ENCODE measurements at places on chromosomes 1 and 21.
A peak's percentile ranks its signal among the peaks of the same experiment; 100 is the strongest.

DNA sequence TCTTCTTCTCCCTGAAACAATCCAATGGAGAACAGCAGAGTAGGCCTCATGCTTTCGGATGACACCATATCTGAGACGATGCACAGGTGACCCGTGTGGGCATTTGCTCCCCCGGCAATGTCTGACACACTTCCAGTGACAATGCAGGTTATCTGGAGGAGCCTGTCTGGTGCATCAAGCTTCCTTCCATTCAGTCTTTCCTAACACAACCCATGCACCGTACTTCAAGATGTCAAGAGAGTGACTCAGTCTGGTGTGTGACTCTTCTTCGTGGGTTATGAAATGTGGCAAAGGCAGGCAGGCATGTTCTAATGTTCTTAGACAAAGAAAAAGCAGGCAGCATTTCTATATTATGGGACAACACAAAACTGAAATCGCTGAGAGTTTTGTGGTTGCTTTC is 159.1 kb downstream of the EDEM3 start:
- DNase-seq: no peak

GRCh38 chr1:207362962-207363860 is 41.7 kb downstream of the CD55 start:
- DNase-seq: no peak

GRCh38 chr1:89519779-89520358 is 4.8 kb upstream of the LRRC8B start:
- DNase-seq: peak; percentile 43

GRCh38 chr1:3312898-3313575 is 141.4 kb upstream of the ARHGEF16 start:
- peak; percentile 42 for DNase-seq

GRCh38 chr21:42599962-42600361 is 53.5 kb upstream of the PDE9A start:
- DNase-seq: no peak

GRCh38 chr1:85663382-85663781 is 44.9 kb downstream of the ZNHIT6 start:
- DNase-seq: no peak

GRCh38 chr1:29238620-29239002 is 2.3 kb downstream of the PTPRU start:
- no peak for DNase-seq

DNA sequence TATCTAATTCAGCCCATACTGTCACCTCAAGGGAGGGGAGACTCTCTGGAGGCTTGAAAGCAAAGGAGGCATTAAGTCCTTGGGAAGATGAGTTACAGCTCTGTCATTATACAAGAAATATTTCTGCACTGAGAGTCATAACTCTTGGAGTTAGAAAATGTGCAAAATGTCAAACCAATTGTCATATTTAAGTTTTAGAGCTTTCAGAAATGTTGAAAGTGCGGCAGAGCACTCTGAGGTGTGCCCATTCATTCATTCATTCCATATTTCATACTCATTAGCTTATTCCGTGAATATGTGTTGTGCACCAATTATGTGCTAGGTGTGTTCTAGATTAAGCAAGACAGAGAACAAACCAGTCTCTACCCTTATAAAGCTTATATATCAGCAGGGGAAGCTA is 87.1 kb downstream of the HUNK start:
- DNase-seq: no peak

GRCh38 chr1:82880506-82880905 is 1079.8 kb downstream of the ADGRL2 start:
- no peak for DNase-seq

- no peak for DNase-seq
Observed at GRCh38 chr1:201582705-201583442, 43.9 kb downstream of the NAV1 start.

- DNase-seq: no peak
Observed at GRCh38 chr1:58331156-58331555, 215.4 kb downstream of the OMA1 start.

GRCh38 chr1:203581841-203582240 is 44.8 kb upstream of the ATP2B4 start:
- no peak for DNase-seq

- DNase-seq: no peak
Observed at GRCh38 chr1:226697151-226697928, 41.7 kb downstream of the ITPKB start.

GRCh38 chr1:1124508-1124785 is 8.6 kb upstream of the C1orf159 start:
- no peak for DNase-seq

DNA sequence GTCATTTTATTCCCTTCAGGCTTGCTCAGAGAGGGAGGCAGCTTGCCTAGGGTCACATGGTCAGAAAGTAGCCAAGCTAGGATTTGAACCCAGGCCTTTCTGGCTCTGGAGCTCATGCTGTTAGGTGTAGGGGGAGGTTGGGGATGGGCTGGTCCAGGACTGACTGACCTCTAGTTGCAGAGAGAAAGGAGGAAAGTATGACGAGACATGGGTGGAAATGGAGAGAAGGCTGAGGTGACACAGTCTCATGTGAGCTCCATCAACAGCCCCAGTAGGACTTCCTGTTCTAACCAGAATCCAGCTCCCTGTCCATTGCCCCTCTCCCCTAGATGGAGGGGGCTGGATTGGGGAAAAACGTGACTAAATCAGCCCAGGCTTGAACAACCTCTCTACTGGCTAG is 15.5 kb upstream of the SYNC start:
- DNase-seq: no peak

GRCh38 chr1:75723989-75724471 is 479 bp upstream of the ACADM start:
- DNase-seq: peak; percentile 73
